ENCODE measurements at places on chromosomes 2 and 18. TPM values are rescaled to one million over a fixed set of nuclear protein-coding genes. Genes with fewer than 3 reads are reported as not detected.

The CFAP65 gene
- 0.24 TPM for polyA plus RNA-seq

GRCh38 chr2:136154384-136154783 is 36.4 kb upstream of the CXCR4 start:
- no peak for DNase-seq

The RTP5 gene
- not detected for polyA plus RNA-seq

The CAPN14 gene
- polyA plus RNA-seq: not detected

DNA sequence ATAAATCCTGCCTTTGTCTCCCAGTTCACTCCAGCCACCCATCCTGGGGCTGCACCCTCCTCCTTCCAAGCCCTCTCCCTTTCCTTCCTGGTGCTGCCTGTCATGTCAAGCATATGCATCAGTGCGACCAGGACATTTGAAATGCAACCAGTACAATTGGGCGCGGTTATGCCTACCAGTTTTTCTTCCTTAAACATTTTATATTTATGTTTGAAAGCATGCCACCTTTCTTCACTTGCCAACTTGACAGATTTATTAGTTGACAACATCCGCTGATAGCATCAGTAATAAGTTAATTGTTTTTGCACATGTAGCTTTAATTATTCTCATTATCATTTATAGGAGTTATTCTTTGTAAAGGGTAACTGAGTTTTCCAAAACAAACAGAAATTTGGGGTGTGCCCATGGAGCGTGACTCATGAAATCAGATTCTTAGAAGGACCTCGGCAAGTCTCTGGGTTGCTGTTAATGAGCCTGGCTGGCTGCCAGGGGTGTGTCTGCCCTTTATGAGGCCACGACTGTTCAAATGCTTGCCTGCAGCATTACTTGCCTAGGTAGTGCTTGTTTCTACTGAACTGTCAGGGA is 32.8 kb upstream of the IL1B start:
- DNase-seq: peak; percentile 52

Measured in left renal cortex interstitium (tissue), 4 donors.